Activated T-cell treated with anti-CD3 and anti-CD28 coated beads for 4 hours (primary cell): ENCODE measurements at places on chromosomes 2 and 18.

DNA sequence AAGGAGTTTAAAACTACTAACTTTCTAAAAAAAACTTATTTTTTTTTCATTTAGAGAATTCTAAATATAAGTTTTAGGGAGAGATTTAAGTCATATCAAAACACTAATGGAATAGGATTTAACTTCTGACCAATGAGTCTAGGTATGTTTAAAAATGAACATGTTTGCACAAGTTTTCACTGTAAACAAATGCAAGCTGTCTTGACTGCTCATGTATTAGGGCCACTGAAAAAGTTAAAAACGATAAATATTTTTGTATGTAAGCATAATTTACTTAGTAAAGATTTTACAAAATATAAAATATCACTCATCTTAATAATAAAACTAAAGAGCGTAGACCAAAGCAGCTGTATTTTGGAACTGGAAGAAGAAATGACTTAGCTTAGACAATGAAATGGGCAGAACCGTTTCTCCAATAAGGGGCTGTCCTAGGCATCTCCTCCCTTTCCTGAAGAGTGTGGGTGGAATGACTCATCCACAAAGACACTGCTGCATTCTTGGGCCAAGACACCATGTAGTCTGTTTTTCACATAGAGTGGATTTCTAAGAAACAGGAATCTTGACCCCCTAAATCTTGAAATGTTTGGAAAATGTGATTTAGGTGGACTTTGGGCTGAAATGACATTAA lies 118.8 kb downstream of the MEP1B start:
- DNase-seq = no peak

- no peak for DNase-seq
These were observed 30.5 kb upstream of the YWHAQ start for GRCh38 chr2:9661261-9661660.

GRCh38 chr18:49510393-49511115 lies 23.5 kb upstream of the C18orf32 start:
- peak; percentile 37 for DNase-seq

DNA sequence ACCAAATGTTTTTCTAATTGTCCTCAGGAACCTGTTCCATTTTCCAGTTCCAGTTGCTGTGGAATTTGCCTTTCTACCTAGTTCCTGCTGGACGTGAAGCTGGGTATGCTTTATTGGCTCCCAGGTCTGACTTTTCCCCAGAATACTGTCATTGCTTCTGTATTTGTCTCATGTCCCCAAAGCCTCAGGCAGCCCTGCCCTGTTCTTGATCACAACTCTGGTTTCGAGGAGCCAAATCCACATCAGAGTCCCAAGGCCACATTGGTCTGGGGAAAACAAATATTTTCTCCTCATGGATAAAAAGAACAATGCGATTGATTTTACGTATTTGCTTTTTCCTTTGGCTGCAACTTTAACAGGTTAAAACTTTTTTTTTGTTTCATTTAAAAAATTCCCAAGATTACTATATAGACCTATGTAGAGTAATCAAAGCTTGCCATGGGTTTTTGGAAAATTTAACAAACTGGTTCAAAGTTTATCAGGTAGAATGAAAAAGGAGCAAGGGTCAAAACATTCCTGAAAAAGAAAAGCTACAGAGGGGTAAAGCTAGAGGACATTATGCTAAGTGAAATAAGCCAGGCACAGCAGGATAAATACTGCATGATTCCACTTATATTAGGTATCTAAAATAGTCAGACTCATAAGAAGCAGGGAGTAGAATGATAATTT lies 85.2 kb downstream of the MDH1 start:
- DNase-seq = no peak

GRCh38 chr18:26429535-26430226 lies 118.7 kb downstream of the KCTD1 start:
- DNase-seq = no peak

DNA sequence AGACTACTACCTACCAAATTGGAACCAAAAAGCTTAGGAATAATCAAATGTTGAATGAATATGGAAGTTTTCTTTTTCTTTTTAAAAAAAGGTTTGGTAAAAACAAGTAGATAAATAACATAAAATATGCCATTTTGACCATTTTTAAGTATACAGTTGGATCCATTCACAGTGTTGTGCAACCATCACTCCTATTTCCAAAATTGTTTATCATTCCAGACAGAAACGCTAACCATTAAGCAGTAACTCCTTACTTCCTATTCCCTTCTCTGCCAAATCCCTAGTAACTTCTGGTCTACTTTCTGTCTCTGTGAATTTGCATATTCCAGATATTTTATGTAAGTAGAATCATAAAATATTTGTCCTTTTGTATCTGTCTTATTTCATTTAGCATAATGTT lies 39.8 kb downstream of the CD302 start:
- DNase-seq = no peak

DNA sequence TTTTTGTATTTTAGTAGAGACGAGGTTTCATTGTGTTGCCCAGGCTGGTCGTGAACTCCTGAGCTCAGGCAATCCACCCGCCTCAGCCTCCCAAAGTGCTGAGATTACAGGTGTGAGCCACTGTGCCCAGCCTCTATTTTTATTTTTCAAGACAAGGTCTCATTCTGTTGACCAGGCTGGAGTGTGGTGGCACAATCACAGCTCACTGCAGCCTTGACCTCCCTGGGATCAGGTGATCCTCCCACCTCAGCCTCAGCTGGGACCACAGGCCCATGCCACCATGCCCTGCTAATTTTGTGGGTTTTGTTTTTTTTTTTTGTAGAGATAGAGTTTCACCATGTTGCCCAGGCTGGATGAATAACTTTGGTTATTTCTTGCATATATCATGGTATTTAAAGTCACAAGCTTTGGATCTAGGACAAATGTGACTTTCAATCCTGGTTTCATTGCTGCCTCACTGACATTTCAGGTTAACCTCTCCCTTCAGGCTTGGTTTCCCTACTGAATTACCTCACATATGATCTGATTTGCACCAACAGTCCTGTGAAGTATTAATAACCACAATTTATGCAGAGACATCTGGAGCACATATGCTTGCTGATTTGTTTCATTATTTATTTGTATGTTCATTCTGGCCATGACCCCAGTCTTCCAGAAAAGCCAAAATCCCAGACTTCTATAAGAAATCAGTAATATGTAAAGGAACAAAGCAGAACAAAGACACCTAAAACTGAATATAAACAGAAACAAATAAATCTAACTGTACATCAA lies 17.5 kb upstream of the RAB31 start:
- no peak for DNase-seq

DNA sequence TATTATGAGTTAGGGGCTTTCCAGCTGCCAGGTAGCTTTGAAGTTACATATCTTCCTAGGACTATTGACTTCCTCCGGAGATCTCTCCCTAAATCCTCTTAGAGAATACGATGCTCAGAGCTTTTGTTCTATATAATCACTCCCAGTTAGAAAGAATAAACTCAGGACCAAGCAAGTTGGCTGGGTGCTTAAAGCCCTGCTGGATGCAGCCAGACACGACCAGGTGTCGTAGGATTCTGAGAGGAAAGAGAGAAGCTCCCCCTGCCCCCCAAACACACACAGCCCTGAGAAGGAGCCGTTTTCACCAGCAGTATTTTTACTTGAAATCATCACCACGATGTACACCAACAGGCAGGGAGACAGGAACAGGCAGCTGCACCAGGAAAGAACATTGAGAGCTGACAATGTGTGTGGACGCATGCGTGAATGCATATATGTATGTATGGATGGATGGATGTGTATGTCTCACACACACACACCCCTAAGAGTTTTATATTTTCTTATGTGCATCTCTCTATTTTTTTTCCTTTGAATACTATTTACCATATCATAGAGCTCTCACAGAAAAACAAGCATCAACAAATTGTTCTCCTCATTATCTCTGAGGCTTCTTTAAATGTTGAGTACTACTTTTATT lies 382.6 kb downstream of the EPHA4 start:
- no peak for DNase-seq

DNA sequence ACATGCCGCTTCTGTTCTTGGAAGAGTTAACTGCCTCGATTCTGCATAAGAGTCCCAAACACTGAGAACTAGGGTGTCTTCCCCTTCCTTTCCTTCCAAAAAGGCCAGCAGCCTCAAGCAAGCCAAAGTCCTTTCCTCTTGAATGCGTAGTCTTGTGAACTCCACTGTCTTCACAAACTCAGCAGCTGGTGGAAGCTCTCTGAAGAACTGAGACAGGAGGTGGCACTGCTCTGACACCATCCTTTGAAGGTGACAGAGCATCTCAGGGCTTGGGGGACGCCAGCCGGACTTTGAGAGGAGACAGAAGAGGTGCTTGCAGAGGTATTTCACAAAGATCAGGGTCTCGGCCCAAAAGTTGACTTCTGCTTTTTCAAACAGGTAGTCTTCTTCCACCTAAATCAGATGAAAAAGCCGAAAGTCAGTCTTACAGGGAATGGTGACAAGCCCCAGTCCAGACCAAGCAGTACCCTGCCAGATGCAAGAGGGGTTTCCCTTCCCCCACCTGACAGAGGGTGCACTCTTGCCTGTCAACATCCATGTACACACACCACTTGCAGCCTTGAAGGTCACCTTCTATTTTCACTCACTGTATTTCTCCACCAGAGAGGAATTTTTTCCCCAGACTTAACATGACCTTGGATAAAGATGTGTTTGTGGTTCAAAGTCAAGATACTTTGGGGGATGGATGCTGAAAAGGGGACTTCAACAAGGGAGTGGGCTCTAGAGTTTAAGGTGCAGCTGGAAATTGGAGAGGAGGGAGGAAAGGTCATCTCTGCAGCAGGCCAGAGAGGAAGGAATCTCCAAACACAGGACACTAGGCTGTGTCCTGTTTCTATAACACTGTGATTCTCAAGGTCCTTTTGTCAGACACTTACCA lies 4.8 kb upstream of the ZFP36L2 start:
- DNase-seq = no peak

- DNase-seq = no peak
These were observed 82.5 kb upstream of the STPG4 start for GRCh38 chr2:47237375-47238334.

DNA sequence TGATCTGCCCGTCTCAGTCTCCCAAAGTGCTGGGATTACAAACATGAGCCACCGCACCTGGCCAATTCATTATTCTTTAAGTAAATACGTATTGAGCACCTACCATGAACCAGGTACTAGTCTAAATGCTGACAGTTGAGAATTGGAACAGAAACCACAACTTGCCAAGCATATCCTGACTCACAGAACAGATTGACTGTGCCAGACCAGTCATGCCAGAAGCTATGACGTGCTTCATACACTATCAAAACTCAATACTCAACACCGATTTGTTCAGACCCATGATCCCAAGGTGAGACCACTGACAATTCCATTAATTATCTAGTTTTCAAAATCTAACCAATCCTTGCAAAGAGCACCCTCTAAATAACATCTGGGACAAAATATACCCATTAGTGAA lies 148.6 kb downstream of the B3GNT2 start:
- DNase-seq = no peak

- DNase-seq = no peak
These were observed 92.7 kb downstream of the FAM124B start for GRCh38 chr2:224309176-224309575.

- no peak for DNase-seq
These were observed 625.2 kb downstream of the CPS1 start for GRCh38 chr2:211181626-211182025.

DNA sequence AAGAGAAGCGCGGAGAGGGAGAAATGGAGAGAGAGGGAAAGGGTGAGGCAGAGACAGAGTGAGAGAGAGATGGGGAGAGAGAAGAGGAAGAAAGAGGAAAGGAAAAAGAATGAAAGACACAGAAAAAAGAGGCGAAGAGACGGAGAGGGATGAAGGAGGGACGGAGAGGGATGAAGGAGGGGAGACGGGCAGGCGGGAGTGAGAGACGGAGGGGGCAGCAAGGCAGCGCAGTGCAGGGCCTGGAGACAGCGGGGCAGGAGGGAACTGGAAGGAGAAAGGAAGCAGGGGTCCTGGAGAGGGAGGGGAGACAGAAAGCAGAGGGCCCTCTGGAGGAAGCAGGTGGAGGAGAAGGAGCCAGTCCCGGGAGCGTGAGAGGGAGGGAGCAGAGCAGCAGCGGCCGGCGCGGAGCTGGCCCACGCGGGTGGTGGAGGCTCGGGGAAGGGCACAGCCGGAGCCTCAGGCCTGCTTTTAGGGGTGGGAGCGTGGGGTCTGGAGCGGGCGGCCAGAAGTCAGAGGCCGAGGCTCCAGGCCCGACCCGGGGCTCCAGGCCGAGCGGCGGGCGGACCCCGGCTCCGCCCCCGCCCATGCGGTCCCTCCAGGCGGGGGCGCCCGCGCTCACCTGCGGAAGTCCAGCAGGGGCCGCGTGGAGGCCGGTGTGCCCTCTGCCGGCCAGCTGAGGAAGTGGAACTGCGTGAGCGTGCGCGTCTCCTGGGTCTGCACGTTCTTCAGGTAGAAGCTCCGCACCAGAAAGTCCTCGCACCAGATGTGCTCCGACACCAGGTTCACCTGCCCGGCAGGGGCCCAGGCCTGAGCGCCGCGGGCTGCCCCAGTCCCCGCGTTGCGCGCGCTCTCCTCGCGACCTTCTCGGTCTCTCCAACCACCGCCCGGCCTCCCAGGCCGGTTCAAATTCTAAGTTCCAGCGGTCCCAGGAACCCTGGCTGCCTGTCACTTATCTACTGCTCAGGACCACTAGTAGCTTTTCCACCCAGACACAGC lies 14.5 kb downstream of the PTPRN start:
- peak; percentile 83 for DNase-seq

GRCh38 chr2:171490577-171490976 lies 31.7 kb upstream of the CYBRD1 start:
- no peak for DNase-seq

- no peak for DNase-seq
These were observed 26.8 kb downstream of the PPP1CB start for GRCh38 chr2:28778392-28778791.

GRCh38 chr2:3112553-3112952 lies 265.1 kb downstream of the EIPR1 start:
- DNase-seq = no peak

DNA sequence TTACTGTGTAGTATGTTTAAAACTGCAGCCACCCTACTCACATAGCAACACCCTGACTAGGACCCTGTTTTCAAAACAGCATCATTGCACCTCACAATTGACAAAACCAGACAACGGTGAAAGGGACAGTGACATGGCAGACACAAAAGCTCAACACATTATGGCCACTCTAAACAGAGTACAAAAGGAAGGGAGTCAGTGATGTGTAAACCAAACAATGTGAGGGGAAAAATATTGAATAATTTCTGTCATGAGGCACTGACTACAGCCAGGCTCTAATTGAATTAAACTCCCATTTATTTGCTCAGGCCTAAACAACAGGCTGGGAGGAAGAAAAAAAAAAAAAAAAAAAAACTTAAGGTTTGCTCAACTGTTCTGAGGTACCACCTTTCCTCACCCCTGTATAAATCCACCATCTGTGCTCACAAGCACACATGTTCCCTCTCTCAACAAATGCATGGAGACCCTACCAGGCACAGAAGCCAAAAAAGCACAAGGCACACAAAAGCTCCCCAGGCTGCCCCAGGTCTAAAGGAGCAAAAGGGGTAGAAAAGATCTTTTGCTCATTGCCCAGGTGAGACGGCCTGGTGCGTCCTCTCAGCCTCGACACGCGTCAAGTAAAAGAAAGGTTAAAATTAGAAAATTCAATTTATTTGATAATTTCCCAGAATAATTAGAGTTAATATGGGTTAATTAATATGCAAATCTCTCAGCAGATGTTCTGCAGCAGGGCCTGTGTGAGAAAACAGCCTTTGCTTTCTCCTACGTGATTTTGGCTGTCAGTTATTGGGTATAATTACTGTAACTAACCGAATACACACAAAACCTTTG lies 80.9 kb downstream of the ZEB2 start:
- no peak for DNase-seq

GRCh38 chr2:175180701-175181103 lies 808 bp downstream of the ATP5MC3 start:
- peak; percentile 43 for DNase-seq

- no peak for DNase-seq
These were observed 562.9 kb downstream of the PIK3C3 start for GRCh38 chr18:42517896-42518295.

GRCh38 chr2:23607925-23608324 lies 222.9 kb downstream of the KLHL29 start:
- DNase-seq = no peak
